ENCODE measurements at places on chromosomes 2 and 18.

GRCh38 chr2:39541011-39541930, 104.2 kb upstream of the MAP4K3 start:
- DNase-seq = no peak

- no peak for DNase-seq
Observed at GRCh38 chr2:196259507-196260481, 88.4 kb upstream of the STK17B start.

- no peak for DNase-seq
Observed at GRCh38 chr2:117553448-117553847, 261.0 kb upstream of the DDX18 start.

GRCh38 chr18:44954257-44954656, 273.6 kb downstream of the SETBP1 start:
- DNase-seq = no peak

- no peak for DNase-seq
Observed at GRCh38 chr2:7953195-7953594, 728.7 kb upstream of the ID2 start.

- no peak for DNase-seq
Observed at GRCh38 chr2:238884122-238884811, 36.4 kb downstream of the TWIST2 start.

DNA sequence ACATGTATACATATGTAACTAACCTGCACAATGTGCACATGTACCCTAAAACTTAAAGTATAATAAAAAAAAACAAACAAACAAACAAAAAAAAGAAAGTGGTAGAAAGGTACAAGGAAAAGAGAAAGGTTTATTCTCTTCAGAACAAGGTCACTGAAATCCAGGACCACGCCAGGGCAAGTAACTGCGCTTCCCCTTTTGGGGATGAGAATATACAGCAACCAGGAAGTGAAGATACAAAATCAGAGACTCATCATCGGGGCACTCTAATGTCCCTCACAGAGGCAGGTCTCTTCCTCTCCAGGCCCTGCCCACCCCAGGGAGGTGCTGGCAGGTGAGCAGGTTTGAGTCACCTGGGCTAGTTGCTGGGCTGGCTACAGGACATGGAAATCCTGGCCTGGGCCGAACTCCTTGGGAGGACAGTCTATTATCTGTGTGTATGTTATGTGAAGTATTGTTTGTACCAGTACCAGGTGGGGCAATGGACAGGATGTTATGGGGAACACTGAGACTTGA, 100.4 kb upstream of the GPR45 start:
- DNase-seq = no peak

GRCh38 chr18:74942319-74942910, 266.5 kb downstream of the PTGR3 start:
- DNase-seq = no peak

DNA sequence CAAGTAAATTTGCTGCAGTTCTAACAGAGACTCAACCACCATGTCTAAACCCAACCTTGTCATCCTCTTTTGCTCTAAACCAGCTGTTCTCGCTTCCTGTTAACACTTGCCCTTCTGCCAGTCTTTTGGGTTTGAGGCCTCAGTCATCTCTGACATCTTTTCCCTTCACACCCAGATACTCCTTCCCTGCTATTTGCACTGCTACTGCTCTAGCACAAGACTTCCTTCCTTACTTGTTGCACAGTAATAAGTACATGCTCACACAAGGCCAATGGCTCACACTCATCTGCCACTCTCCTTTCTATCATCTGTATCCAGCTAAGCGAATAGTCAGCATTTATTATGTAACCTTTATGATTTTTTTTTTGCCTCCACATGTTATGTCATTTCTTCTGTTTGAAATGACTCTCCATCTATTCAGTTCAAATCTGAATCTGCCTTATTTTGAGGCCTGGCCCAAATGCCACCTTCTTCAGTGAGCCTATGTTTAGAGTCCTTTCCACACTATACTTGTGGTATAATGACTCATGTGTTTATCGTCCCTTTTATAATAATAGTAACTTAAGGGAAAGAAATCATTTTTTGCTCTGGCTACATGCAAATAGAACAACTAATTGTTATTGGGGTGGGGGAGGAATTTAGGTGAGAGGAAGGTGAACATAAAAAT, 22.5 kb upstream of the CDKL4 start:
- no peak for DNase-seq

GRCh38 chr18:2325308-2325849, 245.9 kb downstream of the METTL4 start:
- DNase-seq = no peak

GRCh38 chr2:190592831-190593230, 56.1 kb upstream of the NAB1 start:
- no peak for DNase-seq

DNA sequence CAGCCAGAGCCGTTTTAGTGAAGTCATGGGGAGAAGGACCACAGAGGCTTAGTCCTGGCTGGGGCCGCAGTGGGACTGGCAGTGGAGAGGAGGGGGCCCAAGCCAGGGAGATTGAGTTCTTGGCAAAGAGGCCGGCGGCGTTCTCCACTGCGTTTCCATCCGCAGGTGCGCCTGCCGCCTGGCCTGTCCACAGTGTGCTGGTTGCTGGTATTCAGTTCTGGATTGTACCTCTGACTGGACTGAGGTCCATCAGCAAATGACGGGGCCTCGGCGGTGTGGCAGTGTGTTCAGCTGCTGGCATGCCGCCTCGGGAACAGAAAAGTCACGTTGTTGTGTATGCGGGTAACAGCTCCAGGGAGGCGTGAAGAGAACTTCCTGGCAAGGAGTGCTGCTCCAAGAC, 36.8 kb downstream of the LRRFIP1 start:
- no peak for DNase-seq

DNA sequence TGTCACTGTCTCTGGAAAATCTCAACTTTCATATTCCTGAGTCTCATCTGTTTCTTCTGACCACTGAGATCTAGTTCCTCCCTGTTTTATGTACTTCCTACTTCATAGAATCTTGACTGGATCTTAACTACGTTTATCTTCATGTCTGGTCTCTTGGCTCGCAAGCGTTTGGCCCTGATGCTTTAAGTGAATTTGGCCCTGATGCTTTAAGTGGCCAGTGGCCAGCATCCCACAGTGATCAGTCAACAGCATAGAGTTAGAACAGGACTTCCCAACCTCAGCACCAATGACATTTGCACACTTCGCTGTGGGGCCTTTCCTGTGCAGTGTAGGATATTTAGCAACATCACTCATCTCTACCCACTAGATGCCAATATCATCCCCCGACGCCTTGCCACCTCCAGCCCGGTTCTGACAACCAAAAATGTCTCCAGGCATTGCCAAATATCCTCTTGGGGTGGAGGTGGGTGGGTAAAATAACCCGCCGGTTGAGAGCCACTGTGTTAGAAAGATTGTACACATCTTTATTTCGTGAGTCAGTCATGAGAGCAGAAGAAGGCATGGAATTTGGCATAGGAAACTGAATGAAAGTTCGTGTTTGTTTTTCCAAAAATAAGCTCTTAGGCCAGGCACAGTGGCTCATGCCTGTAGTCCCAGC, 12.2 kb downstream of the TM4SF20 start:
- DNase-seq = no peak

DNA sequence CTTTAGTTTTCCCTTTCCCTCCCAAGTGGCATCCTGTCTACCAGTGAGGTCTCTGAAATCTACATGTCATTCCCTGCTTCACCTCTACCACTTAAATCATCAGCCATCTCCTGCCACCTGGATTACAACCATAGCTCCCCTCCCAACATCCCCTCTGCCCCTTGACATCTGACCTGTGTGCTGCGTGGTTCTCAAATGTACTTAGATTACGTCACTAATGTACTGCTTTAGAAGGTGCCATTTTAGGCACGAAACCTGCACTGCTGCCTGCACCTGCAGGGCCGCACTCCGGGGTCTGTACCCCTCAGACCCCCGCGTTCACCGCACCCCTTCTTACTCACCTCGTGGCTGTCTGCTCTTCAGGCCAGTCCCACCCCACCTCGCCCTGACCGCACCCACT, 395.1 kb upstream of the MYT1L start:
- no peak for DNase-seq

DNA sequence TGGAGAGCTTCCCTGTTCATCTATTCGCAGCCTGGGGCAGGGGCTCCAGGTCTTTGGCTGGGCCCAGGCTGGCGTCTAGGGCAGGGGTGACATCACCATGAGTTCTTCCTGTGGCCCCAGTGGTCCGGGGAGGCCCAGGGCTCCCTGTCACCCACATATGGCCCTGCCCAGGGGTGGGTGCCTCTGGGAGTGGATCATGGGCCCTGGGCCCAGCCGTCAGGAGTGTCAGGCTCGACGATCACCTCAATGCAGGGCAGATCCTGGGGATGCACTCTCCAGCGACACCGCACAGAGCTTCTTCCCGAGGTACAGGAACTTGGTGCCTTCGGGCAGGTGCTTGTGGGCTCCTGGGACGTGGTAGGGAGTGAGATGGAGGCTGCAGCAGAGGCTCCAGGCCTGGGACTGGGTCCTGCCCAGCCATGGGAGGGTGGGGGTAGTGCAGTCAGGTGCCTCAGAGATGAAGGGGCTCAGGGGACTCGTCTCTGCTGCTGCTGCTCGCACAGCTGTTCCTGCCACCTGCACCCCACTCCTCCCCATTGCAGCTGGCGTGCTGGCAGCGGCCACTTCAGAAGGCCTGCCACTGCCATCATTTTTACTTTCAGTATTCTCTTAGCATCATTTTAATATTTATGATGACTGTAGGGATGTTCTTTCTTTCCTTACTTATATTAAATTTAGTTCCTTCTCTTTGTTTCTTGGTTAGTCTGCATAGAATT, 196.0 kb upstream of the VRK2 start:
- no peak for DNase-seq

DNA sequence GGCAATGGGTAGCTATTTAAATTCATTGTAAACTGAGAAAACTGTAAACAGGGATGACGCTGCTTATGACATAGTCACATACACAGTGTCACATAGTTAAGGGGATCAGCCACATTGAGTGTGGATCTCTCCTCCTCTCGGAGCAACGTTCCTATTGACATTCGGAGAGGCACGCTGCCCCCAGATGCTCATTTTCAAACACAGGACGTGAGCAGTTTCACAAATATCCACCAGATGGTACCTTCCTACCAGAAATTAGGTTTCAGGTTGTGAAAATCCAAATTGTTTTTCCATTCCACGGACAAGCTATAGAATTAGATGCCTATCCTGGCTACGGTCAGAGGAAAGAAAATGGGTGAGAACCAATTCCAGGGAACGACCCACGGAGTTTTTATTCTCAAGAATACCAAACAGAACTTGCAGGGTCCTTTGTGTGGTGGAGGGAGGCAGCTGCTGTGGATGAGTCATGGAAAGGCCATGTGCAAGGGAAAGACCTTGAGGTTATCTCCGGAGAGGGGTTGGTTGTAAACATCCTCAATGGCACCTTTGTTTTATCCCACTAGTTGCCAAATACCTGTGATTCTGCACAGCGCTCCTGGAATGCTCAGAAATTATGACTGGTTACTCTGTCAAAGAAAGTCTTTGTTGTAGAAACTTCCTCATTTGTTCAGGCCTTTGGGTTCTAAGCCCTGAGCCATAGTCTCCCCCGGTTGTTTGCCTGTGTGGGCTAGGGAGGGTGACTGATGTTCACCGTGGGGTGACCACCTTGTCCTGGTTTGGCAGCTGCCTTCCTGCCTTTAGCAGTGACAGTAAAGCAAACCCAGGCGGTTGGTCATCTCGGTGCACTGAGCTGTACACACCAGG, 88.0 kb downstream of the ACTR3 start:
- no peak for DNase-seq

GRCh38 chr2:205903549-205904129, 182.3 kb downstream of the INO80D start:
- no peak for DNase-seq

- DNase-seq = no peak
Observed at GRCh38 chr2:112767693-112768330, 3.4 kb upstream of the CKAP2L start.

GRCh38 chr2:155714983-155715382, 617.5 kb downstream of the NR4A2 start:
- DNase-seq = no peak

DNA sequence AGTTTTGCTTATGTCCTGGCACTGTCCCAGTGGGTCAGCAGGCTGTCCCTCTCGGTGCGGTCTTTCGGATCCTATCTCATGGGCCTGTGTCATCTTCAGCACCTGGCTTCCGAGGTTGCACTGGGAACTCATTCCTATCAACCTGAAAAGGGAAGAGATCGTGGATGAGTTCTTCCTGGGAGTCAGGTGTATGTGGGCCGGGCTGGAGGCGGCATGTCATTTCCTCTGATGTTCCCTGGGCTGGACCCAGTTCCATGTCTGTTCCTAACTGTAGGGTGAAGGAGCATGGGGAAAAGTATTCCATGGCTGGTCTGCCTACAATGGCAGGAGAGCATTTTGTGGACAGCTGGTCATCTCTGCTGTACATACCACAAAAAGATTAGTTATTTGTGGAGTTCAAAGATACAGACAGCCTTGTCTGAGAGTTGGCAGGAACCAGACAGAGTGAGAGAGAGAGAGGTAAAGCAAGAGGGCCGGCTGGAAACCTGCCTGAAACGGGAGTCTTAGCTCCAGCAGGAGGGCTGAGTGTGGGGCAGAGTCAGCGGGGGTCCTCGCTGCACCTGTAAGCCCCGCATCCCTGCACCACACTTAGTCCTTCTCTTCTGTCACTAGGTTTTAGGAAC, 25.2 kb downstream of the FAM228A start:
- no peak for DNase-seq

- no peak for DNase-seq
Observed at GRCh38 chr2:108079736-108080135, 93.4 kb downstream of the SLC5A7 start.

DNA sequence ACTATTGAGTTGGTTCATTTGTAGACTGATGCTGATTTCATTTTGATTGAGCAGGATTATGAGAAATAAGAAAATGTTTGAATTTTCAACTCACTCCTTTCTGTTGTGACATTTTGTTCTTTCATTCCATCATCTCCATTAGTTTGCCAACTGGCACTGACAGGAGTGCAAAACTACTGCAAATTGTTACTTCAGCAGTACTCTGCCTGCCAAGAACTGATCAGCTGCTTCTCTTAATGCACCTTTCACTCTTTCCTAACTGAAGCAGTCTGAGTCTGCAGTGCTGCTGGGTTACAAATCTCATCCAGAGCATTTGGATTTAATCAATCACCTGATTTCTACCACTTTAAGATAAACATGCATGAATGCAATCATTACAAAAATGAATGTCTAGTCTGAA, 70.9 kb downstream of the TMEFF2 start:
- no peak for DNase-seq

DNA sequence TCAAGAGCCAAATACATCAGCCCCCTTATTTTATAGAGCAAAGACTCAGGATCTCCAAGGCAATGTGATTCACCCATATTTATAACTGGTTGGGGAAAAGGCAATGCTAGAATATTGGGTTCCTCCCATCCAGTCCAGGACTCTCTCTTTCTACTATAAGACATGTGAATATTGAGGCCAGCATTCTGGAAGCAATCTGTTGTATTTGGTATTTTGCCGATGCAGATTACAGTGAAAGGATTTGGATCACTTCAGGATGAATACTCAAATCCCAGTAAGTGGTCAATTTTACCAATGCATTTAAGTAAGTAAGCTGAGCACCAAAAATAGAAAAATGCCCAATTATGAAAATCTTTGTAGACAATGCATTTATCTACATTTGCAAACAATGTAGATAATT, 1834.7 kb upstream of the PIK3C3 start:
- no peak for DNase-seq

- DNase-seq = no peak
Observed at GRCh38 chr18:54712758-54713157, 115.5 kb upstream of the RAB27B start.

- peak; percentile 65 for DNase-seq
Observed at GRCh38 chr2:98012561-98012991, 16.8 kb upstream of the TMEM131 start.

Measured in activated CD8-positive, alpha-beta memory T cell treated with anti-CD3 and anti-CD28 coated beads, Interleukin-2, amount 50 U/mL, for 48 hours (primary cell).